NCI-H1105 treated with DMSO at 0.1 percent for 48 hours (cell line): ENCODE measurements at places on chromosomes 16 and 17.

- DNase-seq = no peak
Observed at GRCh38 chr17:5049314-5049841, 14.2 kb upstream of the SLC52A1 start.

DNA sequence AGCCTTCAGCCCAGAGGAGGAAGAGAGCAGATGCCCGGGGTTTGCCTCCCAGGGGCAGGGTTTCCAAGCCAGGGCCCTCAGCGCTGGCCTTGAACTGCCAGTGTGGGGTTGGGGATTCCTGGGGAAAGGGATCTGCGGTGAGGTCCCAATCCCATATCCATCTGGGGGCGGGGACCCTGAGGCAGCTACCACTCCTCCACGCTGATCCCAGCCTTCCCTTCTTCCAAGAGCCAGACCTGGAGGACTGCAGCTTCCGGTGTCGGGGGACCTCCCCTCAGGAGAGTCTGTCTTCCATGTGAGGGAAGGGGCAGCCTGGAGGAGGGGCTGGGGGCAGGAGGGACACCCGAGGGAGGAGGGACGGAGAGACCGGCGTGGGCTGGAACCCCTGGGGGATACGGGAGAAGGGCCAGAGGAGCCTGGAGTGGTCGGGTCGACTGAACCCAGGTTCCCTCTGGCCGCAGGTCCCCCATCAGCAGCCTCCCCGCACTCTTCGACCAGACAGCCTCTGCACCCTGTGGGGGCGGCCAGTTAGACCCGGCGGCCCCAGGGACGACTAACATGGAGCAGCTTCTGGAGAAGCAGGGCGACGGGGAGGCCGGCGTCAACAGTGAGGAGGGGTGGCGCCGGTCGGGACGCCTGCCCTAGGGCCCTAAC is 10.7 kb upstream of the CISD3 start:
- DNase-seq = no peak

DNA sequence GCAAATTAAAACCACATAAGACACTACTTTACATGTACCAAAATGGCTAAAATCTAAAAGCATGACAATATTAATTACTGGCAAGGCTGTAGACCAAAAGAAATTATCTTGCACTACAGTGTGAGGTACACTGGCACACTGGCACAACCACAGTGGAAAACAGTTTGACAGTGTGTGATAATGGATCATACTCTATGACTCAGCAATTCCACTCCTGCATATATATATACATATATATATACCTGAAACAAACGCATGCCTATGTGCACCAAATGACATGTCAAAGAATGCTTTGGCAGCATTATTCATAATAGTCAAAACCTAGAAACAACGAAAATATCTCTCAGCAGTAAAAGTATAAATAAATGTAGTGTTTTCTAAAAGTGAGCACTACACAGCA is 4.6 kb upstream of the DYNLRB2 start:
- DNase-seq = no peak

DNA sequence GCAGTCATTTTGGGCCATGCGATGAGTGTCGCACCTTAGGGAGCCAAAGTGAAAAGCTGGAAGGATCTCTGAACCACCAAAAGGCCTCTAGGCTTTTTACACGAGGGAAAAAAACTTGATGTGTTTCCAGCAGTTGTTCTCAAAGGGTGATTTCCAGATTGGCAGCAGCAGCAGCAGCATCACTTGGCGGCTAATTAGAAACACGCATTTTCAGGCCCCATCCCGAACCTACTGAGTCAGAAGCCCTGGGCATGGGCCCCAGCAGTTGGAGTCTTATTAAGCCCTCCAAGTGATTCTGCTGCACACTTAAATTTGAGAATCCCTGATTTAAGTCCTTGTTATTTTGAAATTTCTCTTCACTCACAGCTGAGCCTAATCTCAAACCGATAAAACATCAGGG is 25.3 kb upstream of the PYY start:
- DNase-seq = no peak

DNA sequence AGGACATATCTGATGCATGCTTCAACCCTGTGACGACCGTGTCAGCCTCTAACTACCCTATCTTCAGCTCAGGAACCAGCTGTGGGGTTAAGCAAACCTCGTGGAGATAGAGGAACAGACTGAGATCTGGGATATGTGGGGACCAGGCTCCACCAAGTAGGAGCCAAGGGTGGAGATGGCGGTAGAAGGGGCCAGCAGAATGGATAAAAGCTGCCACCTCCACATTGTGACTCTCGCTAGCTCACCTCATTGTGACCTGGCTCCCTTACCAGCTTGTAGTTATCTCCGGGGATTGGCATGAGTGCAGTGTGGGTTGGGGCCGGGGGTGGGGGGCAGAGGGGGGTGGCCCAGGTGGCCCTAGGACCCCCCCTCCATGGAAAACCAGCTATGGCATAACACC is at the start of gene SPEM2:
TSS of gene SPEM2 (plus strand) at position 301 of the 400 bp plus-strand sequence. CDS start at position 374, 73 bp downstream.
- no peak for DNase-seq

- no peak for DNase-seq
Observed at GRCh38 chr16:89217138-89217387, 440 bp upstream of the ZNF778 start.

DNA sequence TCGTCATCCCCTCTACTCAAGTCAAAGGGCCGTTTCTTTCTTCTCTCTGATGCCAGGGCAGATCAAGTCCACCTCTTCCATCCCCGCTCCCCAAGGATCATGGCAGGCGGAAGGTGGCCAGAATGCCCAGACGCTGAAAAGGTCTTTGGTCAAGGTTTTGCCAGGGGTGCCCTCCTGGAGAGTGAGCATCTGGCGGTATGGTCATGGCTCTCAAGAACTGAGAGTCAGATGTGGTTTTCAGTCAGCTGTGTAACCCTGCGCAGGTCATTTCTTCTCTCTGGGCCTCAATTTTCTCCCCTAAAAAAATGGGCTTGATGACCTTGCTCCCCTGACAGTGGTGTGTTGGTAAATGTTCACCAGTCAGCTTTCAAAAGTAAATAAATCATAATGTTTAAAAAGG is 12.4 kb downstream of the FOXN1 start:
- DNase-seq = no peak

- peak; percentile 60 for DNase-seq
Observed at GRCh38 chr17:58303971-58304749, 23.4 kb upstream of the MPO start.

DNA sequence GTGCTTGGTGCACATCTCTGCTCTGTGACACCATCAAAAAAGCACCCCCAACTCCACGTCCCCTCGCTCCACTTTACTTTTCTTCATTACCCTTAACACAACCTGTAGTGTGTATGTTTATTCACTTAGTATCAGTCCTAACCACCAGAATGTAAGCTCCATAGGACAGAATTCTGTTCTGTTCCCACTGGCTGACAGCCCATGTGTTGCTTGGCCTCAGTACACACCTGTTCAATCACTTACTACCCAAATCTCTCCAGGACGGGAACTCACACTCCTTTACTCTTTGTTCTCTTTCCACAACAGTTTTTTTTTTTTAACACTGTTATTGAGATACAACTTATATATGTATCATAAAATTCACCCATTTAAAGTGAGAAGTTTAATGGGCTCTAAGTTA is 119.6 kb downstream of the MAF start:
- DNase-seq = no peak

- DNase-seq = no peak
Observed at GRCh38 chr17:2271985-2272702, 31.4 kb downstream of the SMG6 start.

GRCh38 chr17:40707745-40708144 is 4.2 kb upstream of the KRT24 start:
- no peak for DNase-seq

DNA sequence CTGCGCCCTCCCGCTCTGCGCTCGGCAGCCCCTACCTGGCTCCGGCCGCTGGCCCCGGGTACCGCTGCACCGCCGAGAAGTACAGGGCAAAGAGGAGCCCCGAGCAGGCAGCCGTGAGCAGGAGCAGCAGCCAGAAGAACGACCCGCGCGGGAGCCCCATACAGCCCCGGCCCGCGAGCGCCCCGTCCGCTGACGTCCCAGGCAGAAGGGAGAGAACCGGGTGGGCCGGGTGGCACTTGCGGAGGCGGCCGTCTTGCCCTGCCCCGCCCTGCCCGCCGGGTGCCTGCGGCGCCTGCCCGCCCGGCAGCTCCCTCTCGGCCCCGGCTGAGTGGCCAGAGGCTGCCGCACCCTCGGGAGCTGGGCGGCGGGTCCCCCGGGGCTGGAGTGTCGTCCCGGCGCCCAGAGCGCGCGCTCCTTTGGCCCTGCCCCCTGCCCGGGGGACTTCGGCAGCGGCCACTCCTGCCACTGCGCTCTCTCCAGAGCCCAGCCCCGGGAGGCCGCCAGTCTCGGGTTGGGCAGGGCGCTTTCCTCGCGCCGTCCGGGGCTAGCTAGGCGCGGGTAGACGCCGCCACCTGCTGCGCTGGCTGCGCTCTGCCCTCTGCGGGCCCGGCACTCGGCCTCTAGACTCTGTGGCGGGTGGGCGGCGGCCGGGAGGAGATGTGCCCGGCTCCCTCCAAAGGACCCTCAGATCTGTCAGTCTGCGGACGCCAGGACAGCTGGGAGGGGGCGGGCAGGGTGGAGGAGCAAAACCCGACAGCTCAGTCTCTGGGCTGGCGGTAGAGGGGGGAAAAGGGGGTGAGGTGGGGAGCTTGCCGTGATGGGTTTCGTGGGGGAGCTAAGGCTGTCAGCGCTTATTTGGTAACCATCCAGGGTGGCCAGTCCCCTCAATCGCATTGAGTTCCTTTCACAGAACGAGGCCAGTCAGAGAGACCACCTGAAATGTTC is at the start of gene ST6GALNAC2:
TSS of gene ST6GALNAC2 (minus strand) at position 212 of the 945 bp plus-strand sequence. CDS start at position 160, 52 bp downstream.
- DNase-seq = peak; percentile 51

DNA sequence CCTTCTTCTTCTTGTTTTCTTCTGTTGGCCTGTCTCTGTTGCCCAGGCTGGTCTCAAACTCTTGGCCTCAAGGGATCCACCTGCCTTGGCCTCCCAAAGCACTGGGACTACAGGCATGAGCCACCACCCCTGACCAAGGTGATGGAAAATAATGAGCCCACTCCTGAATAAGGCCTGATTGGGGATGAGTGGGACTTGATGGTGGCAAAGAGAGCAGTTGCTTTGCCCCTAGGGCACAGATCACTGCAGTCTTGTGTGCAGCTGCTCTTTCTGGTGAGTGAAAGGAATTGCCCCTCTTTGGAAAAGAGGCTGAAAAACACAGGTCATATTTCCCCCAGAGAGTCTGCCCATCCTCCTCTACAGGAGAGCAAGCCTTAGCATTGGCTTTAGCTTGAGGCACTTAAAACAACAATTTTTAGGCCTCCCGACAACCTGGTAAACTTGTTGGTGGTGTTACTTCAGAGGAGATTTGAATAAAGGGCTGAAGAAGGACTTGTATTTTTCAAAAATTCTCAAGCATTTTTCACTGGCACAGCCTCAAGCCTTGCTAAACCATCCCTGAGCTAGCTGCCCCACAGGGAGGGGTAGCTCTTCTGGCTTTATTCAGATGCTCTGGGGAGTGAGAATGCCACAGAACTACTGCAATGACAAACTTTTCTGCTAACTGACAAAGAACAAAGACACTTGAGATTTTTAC is 6.1 kb upstream of the PDP2 start:
- DNase-seq = no peak

GRCh38 chr17:36094232-36094631 is 4.3 kb upstream of the CCL3 start:
- DNase-seq = no peak

DNA sequence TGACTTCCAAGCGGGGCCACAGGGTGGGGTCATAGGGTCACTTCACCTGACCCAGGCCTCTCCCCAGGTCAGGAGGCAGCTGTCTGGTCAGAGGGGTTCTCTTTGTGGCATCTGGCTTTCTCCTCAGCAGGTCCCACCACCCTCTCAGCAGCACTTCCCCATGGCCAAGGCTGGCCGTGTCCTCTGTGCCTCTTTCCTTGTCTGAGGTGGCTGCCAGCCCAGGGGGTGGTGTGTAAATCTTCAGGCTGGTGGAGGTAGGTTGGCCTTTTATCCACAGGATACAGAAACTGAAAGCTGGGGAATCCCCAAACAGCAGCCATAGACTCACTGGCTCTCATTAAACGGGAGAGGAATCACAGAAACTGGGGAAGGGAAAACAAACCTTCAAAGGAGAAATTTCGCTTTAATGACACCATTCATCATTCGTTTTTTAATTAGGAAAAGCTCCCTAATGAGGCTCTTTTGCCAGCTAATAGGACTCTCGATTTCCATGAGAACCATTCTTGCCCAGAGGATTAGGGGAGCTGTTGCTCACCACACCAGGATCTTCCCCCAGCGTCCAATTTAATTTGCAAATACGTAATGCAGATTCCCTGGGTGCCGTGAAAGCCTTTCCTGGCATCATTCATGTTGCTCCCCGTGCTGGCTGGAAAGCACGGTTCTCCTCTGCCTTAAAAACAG is 18.0 kb downstream of the C17orf75 start:
- DNase-seq = no peak

DNA sequence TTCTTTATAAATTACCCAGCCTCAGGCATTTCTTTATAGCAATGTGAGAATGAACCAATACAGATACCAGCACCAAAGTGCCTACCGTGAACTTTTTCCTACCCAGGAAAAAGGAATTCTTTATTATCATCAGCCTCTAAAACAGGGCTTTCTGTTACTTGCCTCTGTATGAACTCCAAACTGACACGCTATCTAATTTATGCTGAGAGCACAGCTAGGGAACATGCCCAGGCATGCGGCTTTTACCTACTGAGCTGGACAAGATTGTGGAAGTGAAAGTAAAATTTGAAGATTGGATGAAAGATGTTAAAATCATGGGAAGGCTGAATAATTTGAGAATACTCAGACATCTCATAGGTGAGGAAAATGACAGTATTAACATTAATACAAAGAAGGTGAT is 24.4 kb upstream of the ADCY9 start:
- DNase-seq = peak; percentile 3

GRCh38 chr17:28180449-28180848 is 138.0 kb downstream of the NLK start:
- no peak for DNase-seq

GRCh38 chr17:41413982-41414381 is 10.4 kb downstream of the KRT37 start:
- DNase-seq = no peak

DNA sequence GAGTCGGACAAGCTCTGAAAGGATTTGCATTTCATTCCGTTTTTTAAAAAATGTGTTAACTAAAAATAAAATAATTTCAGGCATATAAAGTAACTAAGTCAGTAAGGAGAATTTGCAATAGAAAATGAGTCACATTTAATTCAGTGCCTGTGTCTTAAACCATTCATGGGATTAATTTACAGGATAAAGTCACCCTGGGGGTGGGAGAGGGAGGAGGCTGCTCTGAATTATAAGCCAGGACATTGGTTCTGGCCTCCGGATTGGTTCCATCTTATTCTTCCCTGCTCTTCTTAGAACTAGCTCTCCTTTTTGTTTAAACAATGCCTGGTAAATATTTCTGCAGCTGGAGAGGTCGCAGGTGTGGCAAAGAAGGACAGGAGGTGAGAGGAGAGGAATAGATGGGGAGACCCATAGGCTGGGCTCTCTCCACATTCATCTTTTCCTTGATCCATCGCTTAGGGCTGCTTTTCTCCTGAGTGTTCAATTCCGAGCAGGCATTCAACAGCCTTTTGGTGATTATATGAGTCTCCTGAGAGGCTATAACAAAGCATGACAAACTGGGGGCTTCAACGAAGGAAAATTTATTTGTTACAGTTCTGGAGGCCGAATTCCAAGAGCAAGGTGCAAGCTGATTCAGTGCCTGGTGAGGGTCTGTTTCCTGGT is 319.2 kb downstream of the PHKB start:
- no peak for DNase-seq
